CD4-positive, alpha-beta T cell treated with Interleukin-4 for 4 hours (primary cell): ENCODE measurements at places on chromosomes 6 and 20.

- no peak for DNase-seq
Observed at GRCh38 chr6:137623293-137623692, 129.1 kb upstream of the OLIG3 start.

DNA sequence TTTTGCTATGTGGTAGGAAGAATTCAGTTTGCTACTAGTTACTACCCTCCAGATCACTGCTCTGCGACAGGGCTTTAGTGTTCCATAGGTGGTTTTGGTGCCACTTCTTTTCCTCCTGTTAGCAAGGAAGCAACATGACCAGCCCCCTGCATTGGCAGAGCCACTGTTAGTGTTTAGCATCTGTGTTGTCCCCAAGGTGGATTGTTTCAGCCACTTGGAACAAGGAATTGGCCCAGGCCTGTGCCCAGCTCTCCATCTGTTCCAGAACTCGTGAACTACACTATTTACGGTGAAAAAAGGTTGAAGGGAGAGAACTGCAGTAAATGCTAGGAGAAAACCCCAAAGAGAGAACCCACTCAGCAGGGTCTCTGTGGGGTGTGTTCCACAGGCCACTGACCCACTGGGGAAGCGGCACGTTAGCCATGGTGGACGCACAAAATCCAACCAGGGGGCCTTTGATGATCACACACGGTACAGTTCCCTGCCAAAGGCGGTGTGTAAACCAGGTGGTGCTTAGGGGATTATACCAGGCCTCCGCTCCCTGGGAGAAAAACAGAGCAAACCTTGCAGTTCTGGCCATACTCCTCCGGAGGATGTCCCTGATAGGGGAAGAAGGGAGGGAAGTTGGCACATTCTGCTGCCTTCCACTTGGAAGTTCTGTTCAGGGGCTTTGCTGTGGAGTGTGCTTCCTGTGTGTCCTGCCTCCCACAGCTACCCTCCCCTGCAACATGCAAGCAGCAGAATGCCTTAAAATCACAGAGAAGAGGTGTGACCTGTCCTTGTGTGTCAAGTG lies 72.3 kb downstream of the LYRM2 start:
- no peak for DNase-seq

DNA sequence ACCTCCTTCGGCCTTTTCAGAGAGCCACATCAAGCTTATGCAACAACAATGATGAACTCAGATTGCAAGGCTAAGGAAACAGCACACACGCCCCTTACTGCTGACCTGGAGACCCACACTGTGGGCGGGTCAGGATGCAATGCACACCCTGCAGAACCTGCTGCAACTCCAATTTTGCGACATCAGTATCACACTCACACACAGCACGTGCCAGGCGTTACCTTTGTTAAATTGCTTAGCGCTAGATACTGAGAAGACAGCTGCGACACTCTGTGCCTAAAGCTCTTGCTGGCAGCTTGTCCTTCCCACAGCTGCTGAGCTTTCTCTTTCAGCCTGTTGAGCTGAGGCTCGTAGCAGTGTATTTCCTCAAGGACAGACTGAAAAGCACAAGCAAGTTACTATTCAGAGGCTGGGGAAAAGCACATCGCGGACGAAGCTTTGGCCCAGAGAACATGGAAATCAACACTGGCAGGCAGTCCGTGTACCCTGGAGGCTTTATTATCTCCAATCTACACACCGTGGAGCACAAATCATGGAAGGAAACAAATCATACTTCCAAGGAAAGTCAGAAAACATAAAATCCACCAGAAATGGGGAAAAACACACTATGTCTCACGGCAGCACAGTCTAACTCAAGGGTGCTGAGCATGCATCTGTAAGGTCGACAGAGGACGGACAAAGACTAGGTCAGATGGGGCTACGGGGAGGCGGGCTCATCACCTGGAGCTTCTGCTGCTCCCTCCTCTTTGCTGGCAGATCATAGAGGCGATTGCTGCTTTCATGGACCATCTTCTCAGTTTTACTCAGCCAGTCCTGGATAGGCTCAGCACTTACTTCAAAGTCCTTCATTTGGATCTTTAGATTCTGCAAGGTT lies 268.2 kb downstream of the SYNE1 start:
- DNase-seq, result no peak

DNA sequence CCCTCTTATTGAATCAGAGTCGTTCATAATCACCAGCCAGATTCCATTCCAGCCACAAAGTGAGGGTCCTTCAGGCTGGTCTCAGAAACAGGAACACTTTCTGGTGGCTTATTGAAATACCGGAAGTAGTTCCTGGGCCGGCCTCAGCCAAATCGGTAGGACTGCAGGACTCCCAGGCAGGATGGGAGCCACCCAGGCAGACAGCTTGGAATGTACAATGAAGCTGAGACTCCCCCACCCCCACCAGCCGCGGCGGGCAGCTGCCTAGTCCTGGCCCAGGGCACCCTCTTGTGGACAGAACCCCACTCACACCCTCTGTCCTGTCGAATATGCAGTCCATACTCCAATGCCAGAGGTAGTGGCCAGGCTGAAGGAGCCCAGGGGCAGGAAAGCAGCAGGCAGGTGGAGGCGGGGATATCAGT lies 43.8 kb downstream of the MDFI start:
- peak; percentile 45 for DNase-seq

- no peak for DNase-seq
Observed at GRCh38 chr6:149362289-149362688, 37.8 kb upstream of the SUMO4 start.

DNA sequence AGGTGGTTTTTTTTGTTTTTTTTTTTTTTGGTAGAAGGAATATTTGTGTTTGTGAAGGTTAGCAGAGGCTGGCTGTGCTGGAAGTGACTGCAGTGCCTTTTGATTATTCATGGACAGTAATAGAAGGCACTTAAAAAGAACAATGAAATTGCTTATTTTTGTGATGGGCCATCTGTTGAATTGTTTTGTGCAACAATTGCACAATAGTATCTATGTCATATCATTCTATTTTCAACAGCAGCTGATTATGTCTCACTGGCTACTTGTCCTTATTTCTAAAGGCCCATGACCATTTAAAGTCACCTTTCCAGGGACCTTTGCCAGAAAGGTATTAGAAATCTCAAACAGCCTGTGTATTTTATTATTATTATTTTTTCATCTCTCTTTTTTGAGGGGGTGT lies 70.6 kb downstream of the AFG1L start:
- DNase-seq, result no peak

- no peak for DNase-seq
Observed at GRCh38 chr20:20241976-20242375, 125.9 kb upstream of the INSM1 start.
